ENCODE measurements at places on chromosomes 5 and 9.
A peak's percentile ranks its signal among the peaks of the same experiment; 100 is the strongest.

GRCh38 chr5:112390327-112390726 is 28.8 kb downstream of the EPB41L4A start:
- no peak for DNase-seq

DNA sequence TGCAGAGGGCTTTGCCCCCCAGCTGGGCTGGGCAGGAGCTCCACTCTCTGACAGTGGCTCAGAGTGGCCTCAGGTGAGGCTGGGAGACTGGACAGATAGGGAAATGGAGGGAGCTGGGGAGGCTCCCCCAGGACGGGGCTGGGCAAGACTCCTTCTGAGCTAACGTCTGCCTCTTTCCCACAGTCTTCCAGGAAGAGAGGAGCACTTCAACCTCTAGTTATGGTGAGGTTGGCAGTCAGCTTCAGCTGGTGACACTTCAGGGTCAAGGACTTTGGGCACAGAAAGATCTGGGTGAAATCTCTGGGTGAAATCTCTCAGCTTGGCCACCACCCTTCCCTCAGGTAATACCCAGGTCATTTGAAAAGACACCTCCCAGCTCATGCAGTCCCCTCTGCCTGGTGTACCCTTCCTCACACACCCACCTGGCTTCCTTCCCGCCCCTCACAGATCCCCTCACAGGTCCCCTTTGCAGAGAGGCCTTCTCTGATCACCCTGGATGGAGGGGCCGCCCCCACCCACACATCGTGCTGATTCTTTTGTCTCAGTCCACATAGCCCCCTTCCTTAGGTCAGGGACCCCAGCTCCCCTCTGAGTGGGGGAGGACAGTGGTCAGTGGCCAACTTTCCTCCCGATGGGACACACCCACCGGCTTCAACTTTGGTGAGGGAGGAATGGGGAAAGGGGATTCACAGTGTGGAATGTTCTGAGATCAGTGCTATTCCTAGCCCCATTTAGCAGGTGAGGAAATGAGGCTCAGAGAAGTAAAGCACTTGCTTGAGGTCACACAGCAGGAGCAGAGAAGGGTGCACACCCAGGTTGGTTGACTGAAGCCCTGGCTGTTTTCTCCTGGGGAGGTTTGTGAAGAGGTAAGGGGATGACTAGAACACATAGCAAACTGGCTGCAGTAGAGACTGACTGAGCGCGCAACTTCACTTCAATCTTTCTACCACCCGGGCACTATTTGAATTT is 15.8 kb upstream of the NEURL1B start:
- DNase-seq: no peak

DNA sequence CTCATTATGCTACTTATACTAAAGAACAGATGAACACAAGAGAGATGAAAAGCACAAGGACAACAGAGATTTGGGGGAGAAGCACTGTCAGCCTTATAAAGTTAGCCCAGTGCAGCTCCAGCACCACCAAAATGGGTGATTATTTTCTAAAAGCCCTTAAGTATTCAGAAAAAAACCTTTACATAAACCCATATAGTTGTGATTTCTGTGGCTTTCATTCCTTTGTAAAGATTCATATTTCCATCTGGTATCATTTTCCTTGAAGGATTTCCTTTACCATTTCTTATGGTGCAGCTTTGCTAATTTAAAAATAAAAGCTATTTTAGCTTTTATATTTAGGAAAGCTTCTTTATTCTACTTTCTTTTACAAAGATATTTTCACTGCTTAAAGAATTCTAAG is 311.0 kb downstream of the TMEM167A start:
- no peak for DNase-seq

- no peak for DNase-seq
Measured at GRCh38 chr5:176733406-176734262, 76.7 kb upstream of the UNC5A start.

- DNase-seq: no peak
Measured at GRCh38 chr9:131744171-131744719, 4.4 kb upstream of the RAPGEF1 start.

DNA sequence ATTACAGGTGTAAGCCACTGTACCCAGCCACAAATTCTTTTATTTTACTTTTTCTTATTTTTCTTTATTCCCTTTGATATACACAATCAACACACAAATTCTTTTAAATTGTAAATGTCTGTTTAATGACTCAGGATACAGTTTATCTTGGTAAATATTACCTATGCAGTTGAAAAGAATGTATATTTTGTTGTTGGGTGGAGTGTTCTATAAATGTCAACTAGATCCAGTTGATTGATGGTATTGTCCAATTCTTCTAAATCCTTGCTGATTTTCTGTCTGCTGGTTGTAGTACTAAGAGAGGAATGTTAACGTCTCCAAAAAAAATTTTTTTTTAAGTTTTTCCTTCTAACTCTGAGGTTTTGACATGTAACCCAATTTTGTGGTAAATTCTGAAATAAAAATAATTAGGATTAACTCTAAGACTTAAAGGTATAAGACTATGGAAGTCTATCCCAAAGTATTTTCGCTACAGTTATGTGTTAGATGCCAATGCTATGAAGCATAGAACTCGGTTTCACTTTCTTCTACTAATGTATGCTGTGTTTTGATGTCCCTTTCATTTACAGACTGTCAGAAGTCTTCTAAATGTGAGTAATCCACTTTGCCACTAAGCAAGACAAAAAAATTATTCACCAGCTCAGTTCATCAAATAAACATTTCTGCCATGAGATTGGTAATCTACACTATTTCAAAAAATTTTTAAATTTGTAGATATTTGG is 720.2 kb upstream of the C9orf72 start:
- DNase-seq: no peak

DNA sequence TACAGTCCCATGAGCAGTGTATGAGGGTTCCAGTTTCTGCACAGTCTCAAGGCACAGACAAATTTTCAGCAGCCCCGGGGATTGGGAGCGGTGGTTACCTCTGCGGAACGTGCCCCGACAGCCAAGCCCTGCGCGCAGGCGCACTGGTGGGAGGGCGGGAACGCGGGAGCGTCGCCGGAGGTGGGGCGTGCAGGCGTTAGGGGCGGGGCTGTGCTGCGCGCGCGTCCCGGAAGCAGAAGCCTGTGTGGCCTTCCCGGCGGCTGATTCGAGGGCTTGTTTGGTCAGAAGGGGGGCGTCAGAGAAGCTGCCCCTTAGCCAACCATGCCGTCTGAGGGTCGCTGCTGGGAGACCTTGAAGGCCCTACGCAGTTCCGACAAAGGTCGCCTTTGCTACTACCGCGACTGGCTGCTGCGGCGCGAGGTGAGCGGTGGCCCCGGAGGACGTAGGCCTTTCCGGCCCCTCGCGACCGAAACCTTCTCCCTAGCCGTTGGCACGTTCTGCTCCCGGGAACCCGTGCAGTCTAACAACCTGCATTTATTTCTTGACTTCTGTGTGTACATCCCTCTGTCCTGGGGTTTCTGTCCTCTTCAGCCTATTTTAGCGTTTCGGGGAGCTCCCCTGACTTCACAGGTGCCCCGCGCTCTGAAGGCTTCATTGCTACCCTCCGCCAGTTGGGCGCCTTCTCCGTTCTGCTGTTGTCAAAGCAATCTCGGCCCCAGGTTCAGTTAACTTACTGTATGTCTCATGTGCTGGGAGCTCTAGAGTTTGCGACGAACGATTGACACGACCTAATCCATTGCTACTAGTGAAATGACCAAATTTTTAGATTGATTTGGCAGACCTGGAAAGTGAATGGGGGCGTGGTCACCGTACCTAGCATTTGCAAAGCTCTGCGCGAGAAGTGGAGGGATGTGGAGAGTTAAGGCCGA is at the start of gene GLE1:
GLE1 (plus strand) TSS at position 235 of the 929 bp plus-strand sequence; CDS start at position 322, 87 bp downstream.
- peak; percentile 91 for DNase-seq

DNA sequence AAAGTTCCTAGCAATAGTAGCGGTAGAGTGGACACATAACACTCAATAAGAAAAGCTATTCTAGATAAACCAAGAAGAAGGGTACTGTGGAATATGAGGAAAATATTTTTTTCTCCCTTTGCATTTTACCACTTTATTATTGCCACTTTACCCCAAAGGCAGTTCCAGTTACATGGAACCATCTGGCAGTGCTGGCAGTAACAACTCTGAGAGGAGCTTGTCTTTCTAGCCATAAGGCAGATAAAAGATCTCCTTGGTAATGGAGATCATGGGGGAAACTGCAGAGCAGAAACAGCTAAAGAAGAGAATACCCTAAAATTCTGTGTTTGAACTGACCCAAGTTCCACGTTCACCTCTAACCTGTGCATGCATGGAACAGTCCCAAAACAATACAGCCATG is 38.5 kb downstream of the UBTD2 start:
- no peak for DNase-seq

- peak; percentile 32 for DNase-seq
Measured at GRCh38 chr5:157575381-157576020, at the start of gene ADAM19. TSS of gene ADAM19 (minus strand) at chr5:157575775. CDS start at chr5:157575696, 79 bp downstream.

- DNase-seq: no peak
Measured at GRCh38 chr5:95134326-95134725, 150.6 kb downstream of the MCTP1 start.

DNA sequence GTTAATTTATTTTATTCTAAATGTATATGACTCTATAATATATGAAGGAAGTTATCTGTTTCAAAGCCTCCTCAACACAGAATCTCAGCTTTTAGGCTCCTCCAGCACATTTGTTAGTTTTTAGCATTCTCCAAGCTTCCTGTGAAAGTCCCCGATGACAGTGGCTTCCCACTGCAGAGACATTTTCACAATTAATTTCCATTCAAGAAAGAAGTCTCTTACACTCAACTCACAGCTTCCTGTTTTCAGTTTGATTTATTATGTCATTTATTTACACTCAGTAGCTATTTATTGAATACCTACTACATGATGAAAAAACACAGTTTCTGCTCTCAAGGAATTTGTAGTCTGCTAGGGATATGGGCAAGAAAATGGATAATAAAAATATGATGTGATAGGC is 2228.2 kb upstream of the WWC1 start:
- DNase-seq: no peak

- no peak for DNase-seq
Measured at GRCh38 chr5:154206311-154206710, 15.8 kb downstream of the GALNT10 start.

Data from stimulated activated CD8-positive, alpha-beta memory T cell treated with anti-CD3 and anti-CD28 coated beads, Interleukin-15, amount 100 ng/mL, for 4 hours (primary cell).